Activated gamma-delta T cell treated with anti-CD3 and anti-CD28 coated beads, Interleukin-2, amount 50 U/mL, for 16 hours (primary cell): ENCODE measurements at places on chromosomes 11 and 22.

- no peak for DNase-seq
Observed at GRCh38 chr11:20474882-20475517, 87.5 kb downstream of the PRMT3 start.

GRCh38 chr22:28980326-28980725 is 81.3 kb downstream of the C22orf31 start:
- no peak for DNase-seq

- DNase-seq: no peak
Observed at GRCh38 chr11:8273287-8273686, 9.6 kb upstream of the LMO1 start.

DNA sequence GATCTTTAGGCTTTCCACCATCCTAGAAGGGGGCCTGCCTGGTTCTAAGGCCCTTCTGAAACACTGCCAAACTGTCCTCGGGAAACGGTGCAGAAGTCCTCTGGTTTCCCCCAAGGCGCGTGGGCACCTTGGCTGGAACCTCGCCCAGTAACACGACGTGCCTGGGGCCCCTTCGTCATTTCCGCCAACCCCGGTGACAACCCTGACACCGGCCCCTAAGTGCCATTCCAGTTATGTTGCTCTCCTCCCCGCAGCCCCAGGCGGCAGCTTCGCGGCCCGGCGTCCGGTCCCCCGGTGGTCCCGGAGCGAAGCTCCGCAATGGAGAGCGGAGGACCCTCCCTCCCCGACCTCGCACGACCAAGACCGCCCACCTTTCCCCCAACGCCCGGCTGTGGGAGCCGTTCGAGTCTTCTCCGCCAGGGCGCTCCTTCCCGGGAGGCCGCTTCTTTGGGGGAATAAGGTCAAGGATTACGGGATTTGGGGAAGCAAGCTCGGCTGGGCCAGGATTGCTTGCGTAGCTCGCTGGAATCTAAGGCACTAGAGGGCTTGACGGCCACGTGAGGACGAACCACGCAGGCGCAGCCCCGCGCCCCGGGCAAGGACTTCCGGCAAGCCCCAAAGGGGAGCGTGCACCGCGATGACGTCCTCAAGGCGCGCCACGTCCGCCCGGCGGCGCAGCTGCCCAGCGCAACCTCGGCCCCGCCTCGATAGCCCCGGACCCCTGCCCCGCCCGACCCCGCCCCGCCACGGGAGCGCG is 626 bp downstream of the RNH1 start:
- peak; percentile 95 for DNase-seq

GRCh38 chr11:64252003-64252872 is 908 bp downstream of the PLCB3 start:
- no peak for DNase-seq

DNA sequence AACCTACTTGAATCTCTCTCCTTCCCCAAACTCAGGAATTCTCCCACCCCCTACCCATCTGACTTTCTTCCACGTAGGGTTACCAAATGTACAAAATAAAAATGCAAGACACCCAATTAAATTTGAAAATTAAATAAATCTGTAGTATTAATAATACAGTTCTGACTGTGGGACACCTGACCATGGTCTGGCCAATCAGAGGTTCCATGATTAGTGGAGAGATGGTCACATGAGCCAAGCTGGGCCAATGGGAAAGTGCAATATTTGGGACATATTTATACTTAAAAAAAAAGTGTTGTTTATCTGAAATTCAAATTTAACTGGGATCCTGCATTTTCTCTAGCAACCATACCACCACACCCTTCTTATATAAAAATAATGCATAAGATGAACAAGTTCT is 29.8 kb upstream of the ASPHD2 start:
- no peak for DNase-seq

- DNase-seq: no peak
Observed at GRCh38 chr22:35544827-35545226, 4.2 kb downstream of the RASD2 start.

GRCh38 chr11:17738151-17738973 is 3.8 kb downstream of the KCNC1 start:
- DNase-seq: no peak

- no peak for DNase-seq
Observed at GRCh38 chr11:38425578-38425977, 1827.5 kb upstream of the RAG2 start.
